Neural progenitor cell (in vitro differentiated cells): ENCODE measurements at places on chromosomes 5 and 9. TPM values are rescaled to one million over a fixed set of nuclear protein-coding genes. Genes with fewer than 3 reads are reported as not detected.

- no peaks in the 10 kb centered on the region for H3K36me3 ChIP-seq
- peak; percentile 38 for DNase-seq
- no peaks in the 10 kb centered on the region for H3K27me3 ChIP-seq
- no peak overlapping the region for H3K4me3 ChIP-seq
- H3K4me1 ChIP-seq = no peaks in the 10 kb centered on the region
- no peak overlapping the region for H3K27ac ChIP-seq
These were observed 75.4 kb downstream of the OSMR start for GRCh38 chr5:38921174-38921573.

GRCh38 chr5:40416588-40416987, 263.1 kb upstream of the PTGER4 start:
- H3K27ac ChIP-seq = no peak overlapping the region
- H3K4me1 ChIP-seq = no peaks in the 10 kb centered on the region
- no peak overlapping the region for H3K4me3 ChIP-seq
- DNase-seq = no peak
- H3K36me3 ChIP-seq = no peaks in the 10 kb centered on the region

GRCh38 chr9:137738703-137739102, 119.9 kb downstream of the EHMT1 start:
- no peak overlapping the region for H3K27ac ChIP-seq
- DNase-seq = no peak
- H3K4me3 ChIP-seq = no peak overlapping the region
- H3K4me1 ChIP-seq = no peaks in the 10 kb centered on the region

GRCh38 chr5:127429928-127430327, 87.5 kb upstream of the PRRC1 start:
- H3K4me1 ChIP-seq = peaks cover 29% of the 10 kb centered on the region
- no peak overlapping the region for H3K27ac ChIP-seq
- no peak overlapping the region for H3K4me3 ChIP-seq

DNA sequence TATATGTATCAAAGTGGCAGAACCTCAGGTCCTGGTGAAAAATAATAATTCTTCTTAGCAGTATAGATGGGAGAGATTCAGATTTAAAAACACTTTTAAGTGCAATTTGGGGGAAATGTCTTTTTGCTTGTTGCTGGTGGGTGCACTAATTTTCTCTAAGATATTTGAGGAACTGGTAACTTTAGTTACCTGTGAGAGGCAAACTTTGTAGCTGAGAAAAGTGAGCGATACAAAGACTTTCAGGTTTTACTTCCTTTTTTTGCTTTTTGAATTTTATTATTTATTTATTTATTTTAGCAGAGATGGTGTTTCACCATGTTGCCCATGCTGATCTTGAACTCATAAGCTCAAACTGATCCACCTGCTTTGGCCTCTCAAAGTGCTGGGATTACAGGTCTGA, 303.1 kb upstream of the PTGER4 start:
- DNase-seq = no peak
- no peak overlapping the region for H3K4me3 ChIP-seq
- no peaks in the 10 kb centered on the region for H3K4me1 ChIP-seq
- no peaks in the 10 kb centered on the region for H3K36me3 ChIP-seq
- no peak overlapping the region for H3K27ac ChIP-seq

DNA sequence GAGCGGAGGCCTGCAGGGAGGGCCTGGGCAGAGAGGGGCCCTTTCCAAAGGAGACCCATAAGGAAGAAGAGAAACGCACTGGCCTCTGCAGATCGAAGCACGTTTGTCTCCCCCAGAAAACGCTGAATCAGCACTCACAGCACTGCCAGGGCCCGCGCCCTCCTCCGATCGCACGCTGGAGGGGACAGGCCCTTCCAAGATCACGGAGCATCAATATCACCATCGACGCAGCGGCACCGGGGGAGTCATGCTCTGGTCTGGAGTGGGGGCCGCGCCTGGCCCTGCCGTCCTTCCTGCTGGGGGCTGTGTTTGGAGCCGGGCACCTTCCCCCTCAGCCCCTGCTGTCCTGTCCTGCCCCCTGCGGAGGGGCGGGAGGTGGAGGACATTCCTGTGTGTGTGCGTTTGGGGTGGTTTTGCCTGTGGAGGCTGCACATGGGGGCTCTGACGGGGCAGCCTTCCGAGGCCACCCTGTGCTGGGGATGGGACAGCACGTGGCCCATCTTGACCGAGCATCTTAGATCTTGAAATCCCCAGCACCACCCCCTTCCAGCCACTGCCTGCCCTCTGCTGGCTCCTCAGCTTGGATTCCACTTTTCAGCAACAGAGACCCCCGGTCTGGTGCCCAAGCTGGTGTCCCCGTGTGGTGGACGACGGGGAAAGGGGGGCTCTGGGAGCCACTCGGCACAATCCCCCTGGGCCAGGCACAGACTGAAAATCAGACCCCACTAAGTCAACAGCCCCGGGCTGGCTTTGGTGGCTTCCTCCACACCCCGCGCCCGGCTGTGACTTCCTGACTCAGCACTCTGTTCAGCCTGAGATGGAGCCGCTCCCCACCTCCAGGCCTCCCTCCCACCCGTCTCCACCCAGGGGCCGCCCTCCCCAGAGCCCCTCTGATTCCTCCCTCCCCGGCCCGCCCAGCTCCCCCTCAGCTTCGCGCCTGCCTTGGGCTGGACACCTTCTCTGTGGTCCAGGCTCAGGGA, 8.3 kb downstream of the TMEM250 start:
- H3K27me3 ChIP-seq = no peaks in the 10 kb centered on the region
- peak overlapping the region; percentile 40 for H3K4me3 ChIP-seq
- H3K27ac ChIP-seq = no peak overlapping the region
- H3K36me3 ChIP-seq = no peaks in the 10 kb centered on the region

- H3K36me3 ChIP-seq = no peaks in the 10 kb centered on the region
- no peaks in the 10 kb centered on the region for H3K4me1 ChIP-seq
- H3K4me3 ChIP-seq = no peak overlapping the region
These were observed 63.4 kb upstream of the ADAMTS2 start for GRCh38 chr5:179408611-179409010.

- no peak overlapping the region for H3K27ac ChIP-seq
- no peaks in the 10 kb centered on the region for H3K36me3 ChIP-seq
- no peaks in the 10 kb centered on the region for H3K27me3 ChIP-seq
- no peak for DNase-seq
- H3K4me3 ChIP-seq = no peak overlapping the region
These were observed 104.7 kb downstream of the GPR21 start for GRCh38 chr9:123138163-123138562.

GRCh38 chr9:126325821-126326220, 808 bp upstream of the MVB12B start:
- peaks cover 5% of the 10 kb centered on the region for H3K36me3 ChIP-seq
- DNase-seq = no peak
- peak overlapping the region; percentile 65 for H3K4me3 ChIP-seq

DNA sequence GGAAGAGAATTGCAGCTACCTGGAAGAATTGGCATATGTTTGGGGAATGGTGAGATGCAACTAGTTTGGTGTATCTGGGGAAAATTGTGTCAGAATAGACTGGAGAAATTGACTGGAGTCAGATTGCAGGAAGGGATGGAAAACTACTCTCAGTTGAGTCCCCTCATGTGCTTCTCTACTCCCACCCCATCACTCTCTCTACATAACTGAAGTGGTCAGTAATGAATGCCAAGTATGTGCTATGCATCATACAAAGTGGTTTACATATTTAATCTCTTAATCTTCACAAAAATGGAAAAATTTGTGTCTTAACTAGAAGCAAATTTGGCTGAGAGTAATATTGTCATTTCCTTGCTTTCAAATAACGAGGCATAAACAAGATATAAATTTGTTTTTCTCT, 146.4 kb upstream of the TNC start:
- no peak overlapping the region for H3K4me3 ChIP-seq
- H3K27ac ChIP-seq = no peak overlapping the region
- DNase-seq = no peak
- no peaks in the 10 kb centered on the region for H3K4me1 ChIP-seq

Gene PCDH12
- not detected in 2 replicates for total RNA-seq

Gene TAF11L10
- total RNA-seq = not detected in 2 replicates

Gene PDE6A
- not detected in 2 replicates for total RNA-seq

Gene CTXN3
- 0.09 TPM in 1 of 2 replicates, not detected in the other for total RNA-seq

Gene PTPA
- total RNA-seq = 82.4 and 133 TPM in 2 replicates

Gene LRRC19
- total RNA-seq = not detected in 2 replicates
